Naive thymus-derived CD4-positive, alpha-beta T cell (primary cell): ENCODE measurements at places on chromosomes 4 and X.
A peak's percentile ranks its signal among the peaks of the same experiment; 100 is the strongest.

- no peak for DNase-seq
Observed at GRCh38 chrX:39886282-39886681, 211.5 kb downstream of the BCOR start.

- DNase-seq, result no peak
Observed at GRCh38 chrX:13009844-13010243, 34.6 kb downstream of the FAM9C start.

DNA sequence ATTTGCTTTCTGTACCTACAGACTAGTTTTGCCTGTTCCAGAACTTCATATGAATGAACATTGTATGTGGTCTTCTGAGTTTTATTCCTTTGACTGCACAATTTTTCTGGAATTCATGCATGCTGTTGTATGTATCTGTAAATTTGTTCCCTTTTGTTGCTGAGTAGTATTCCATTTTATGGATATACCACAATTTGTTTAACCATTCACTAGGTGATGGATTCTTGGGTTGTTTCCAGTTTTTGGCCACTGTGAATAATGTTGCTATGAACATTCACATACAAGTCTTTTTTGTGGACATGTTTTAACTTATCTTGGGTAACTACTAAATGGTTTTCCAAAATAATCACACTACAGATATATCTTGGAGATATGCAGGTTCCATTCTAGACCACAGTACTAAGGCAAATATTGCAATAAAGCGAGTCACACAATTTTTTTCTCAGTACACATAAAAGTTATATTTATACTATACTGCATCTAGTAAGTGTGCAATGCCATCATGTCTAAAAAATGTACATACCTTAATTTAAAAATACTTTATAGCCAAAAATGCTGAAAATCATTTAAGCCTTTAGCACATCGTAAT lies 58.7 kb downstream of the TSPAN5 start:
- no peak for DNase-seq

DNA sequence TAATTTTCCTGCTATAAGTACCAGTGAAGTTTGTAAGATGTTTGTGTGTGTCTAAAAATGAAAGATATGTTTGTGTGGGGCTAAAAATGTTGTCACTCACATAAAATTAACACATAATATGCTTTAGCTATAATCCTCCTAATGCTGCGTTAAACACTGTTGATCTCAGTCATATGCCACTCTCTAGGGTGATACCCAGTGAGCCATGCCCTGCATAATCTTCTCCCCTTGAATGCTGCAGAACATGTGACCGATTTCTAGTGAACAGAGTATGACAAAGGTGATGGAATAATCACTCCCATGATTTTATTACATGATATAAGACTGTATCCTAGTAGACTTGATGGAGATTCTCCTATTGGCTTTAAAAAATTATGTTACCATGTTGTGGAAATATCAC lies 119.1 kb upstream of the EPHA5 start:
- DNase-seq, result no peak

DNA sequence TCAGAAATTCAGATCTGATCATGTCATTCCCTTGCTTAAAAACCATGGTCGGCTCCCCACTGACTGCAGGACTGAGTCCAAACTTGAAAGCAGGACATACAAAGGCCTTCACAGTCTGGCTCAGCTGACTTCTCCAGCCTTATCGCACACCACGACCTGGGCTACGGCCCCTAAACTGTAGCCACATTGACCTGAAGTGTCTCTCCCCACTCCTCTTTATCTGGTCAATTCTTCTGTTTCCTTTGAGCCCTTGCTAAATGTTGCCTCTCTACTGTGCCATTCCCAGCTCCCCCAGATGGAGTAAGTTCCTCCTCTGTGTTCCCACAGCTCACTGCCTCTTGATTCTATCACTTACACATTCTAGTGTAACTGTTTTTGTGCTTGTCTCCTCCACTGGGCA lies 60.5 kb upstream of the CITED1 start:
- no peak for DNase-seq

GRCh38 chrX:153526801-153527200 lies 9.4 kb downstream of the ATP2B3 start:
- DNase-seq, result no peak

- DNase-seq, result no peak
Observed at GRCh38 chr4:106914223-106914622, 121.9 kb downstream of the DKK2 start.

DNA sequence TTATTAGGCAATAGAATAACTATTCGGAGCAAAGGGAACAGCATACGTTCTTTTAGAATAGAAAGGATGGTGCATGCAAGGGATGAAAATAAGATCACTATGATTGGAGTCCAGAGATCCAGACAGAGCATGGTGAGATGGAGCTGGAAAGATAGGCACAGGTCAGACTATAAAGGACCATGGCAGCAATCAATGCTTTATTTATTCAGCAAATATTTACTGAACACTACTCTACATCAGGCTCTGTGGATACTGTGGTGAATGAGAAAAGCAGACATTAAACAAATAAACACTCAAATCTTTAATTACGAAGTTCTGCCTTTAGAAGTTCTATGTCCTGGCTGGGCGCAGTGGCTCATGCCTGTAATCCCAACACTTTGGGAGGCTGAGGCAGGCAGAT lies 44.7 kb upstream of the ACSL4 start:
- DNase-seq, result no peak

DNA sequence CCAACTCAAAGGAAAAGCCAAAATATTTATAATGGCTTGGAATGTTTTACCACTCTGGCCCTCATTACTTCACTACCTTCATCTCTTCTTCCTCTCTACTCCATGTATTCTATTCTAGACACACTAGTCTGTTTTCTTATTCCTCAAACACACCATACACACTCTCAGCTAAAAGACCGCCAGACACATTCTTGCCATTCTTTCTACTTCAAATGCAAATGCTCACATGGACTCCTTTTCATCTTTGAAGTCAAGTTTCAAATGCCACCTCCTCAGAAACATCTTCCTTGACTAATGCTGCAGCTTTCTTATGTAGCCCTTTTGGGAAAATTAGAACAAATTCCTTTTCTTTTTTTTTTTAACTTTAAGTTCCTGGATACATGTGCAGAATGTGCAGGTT lies 412.9 kb upstream of the FMR1 start:
- DNase-seq, result no peak

- DNase-seq, result no peak
Observed at GRCh38 chr4:118964891-118965411, 76.3 kb downstream of the SYNPO2 start.

GRCh38 chr4:137635108-137635507 lies 102.8 kb upstream of the PCDH18 start:
- no peak for DNase-seq

- DNase-seq, result peak; percentile 46
Observed at GRCh38 chrX:16786791-16787735, 797 bp downstream of the TXLNG start.

DNA sequence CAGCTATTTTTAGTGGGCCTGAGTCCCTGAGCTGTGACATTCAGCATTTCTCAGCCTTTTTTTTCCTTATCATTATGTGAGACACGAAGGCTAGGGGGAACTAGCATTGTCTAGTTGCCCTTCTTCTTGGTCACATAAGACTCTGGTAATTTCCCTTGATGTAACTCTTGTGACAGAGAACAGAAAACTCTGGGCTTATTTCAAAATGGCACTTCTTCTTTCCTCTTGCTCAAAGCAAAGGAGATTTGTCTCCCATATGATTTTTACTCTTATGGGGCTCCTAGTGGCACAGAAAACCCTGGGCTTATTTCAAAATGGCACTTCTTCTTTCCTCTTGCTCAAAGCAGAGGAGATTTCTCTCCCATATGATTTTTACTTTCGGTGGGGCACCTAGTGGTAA lies 14.7 kb downstream of the ATXN3L start:
- no peak for DNase-seq

- no peak for DNase-seq
Observed at GRCh38 chr4:10584042-10584441, 100.5 kb downstream of the CLNK start.

DNA sequence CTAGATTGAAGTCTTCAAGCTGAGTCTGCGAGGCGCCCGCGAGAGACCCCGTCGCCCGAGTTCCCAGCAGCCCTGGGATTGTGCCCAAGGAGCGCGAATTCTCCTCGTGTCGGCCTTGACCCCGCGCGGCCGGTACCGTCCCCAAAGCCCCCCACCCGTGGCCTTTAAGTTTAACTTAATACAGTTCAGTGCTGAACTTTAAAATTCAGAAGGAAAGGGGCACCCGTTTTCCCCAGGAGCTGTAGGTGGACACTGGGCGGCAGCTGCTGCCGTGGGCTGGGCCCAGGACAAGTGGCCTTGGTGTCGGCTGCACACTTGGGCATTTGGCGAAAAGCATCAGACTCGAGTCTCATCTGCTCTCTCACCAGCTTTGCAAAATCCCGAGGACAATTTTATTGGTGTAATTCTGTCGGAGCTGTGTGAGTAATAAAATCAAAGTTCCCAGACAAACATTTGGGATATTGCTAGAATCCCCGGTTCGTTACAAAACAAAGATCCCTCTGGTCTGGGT lies 634 bp downstream of the CWH43 start:
- DNase-seq, result no peak
